Eye (tissue), 1 donor: ENCODE measurements at places on chromosomes 7 and 10.

- DNase-seq, result no peak
Measured at GRCh38 chr7:102028206-102028826, 210.9 kb downstream of the CUX1 start.

DNA sequence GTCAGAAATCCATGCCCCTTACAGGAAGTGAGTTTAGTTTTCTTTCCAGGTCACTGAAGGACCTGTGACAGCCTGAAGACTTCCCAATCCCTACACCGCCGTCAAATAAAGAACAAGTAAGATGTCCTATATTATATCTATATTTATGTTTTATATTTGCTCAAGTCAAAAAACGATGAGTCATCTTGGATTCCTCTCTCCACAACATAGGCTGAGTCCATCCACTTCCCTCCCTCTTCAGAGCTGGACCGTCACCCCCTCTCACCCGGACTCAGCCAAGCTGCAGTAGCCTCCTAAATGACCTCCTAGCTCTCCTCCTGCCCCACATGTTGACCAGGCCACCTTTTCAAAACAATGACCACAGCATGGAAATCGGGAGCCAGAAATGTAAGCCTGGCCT, 53.5 kb downstream of the GLI3 start:
- DNase-seq, result no peak

DNA sequence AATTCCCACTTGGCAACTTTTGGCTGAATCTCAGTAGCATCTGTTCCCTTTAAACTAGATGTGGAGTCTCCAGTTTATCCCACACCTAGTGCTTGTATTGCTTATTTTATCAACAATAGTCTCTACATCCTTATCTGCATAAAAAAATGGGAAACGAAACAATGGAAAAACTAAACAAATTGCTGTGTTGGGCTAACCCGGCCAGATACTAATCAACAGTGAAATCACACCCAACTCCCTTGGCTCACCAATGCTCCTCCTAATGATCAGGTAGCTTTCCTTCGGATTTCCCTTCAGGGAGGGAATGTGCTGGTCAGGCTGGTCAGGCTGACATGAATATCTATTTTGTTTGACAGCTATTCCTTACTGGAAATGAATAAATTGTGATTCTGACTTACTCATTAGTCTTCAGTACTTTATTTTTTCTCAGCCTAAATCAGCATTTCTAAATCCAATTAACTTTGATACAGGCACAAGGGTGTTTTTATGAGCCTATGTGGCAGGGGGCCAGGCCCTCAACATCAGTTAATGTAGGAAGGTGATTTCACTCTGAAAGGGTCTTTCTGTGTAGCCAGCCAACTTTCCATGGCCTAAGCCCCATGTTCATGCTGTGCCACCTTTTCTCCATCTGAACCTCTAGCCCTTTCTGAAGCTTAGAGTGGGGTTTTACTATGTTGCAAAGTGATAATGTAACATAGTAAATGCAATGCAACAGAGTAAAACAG, 170.5 kb upstream of the NPSR1 start:
- peak; percentile 6 for DNase-seq

- no peak for DNase-seq
Measured at GRCh38 chr10:11586170-11586569, 25.3 kb downstream of the USP6NL start.

GRCh38 chr10:52440612-52441285, 126.7 kb downstream of the DKK1 start:
- no peak for DNase-seq

DNA sequence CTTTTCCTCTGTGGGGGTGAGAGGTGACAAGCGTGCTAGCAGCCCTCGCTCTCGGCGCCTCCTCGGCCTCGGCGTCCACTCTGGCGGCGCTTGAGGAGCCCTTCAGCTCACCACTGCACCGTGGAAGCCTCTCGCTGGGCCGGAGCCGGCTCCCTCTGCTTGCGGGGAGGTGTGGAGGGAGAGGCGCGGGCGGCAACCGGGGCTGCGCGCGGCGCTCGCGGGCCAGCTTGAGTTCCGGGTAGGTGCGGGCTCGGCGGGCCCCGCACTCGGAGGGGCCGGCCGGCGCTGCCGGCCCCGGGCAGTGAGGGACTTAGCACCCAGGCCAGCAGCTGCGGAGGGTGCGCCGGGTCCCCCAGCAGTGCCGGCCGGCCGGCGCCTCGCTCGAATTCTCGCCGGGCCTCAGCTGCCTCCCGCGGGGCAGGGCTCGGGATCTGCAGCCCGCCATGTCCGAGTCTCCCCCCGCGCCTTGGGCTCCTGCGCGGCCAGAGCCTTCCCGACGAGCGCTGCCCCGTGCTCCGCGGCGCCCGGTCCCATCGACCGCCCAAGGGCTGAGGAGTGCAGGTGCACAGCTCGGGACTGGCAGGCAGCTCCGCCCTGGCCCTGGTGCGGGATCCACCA, 352.8 kb upstream of the PODXL start:
- peak; percentile 42 for DNase-seq

GRCh38 chr10:6520138-6520537, 59.9 kb downstream of the PRKCQ start:
- no peak for DNase-seq

- DNase-seq, result no peak
Measured at GRCh38 chr10:14674376-14675050, 100.2 kb downstream of the FAM107B start.

GRCh38 chr10:77692782-77693181, 55.2 kb upstream of the KCNMA1 start:
- DNase-seq, result no peak

DNA sequence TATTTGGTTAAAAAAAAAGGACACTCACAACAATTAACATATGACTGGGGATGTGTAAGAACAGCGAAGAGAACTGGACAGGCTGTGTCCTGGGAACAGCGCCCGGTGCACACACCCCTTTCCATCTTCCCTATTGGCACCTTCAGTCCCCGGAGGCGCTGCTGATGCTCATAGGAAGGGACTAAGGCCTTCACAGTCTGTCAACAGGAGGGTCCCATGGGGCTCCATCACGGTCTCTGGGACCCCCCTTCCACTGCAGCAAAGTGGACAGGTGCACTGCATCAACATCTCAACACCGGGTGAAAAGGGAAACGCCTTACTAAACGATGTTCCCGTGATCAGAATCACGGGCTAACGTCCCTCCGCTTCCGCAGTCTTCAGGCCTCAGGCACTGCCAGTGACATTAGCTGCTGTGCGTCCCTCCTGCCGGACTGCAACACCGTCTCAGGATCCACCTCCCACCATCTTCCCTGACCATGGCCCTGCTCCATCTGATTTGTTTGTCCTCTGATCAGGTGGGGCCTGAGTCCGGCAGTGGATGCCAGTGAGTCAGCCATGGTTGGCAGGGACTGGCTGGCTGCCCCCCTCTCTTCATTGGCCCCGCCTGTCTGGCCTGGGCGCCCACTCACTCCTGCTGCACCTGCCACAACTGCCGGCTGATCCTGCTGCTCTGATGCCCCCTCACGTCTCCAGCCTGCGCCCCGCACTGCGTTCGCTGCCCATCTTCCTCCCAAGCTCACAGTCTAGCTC, 614.7 kb downstream of the DNAJB6 start:
- DNase-seq, result no peak

DNA sequence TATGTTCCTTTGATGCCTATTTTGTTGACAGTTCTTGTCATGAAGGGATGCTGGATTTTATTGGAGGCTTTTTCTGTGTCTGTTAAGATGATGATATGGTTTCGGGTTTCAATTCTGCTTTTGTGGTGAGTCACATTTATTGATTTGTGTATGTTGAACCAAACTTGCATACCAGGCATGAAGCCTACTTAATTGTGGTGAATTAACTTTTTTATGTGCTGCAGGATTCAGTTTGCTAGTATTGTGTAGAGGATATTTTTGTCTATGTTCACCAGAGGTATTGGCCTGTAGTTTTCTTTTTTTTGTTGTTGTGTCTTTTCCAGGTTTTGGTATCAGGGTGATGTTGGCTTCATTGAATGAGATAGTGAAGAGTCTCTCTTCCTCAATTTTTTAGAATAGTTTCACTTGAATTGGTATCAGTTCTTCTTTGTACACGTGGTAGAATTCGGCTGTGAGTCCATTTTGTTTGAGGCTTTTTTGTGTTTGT, 345.9 kb downstream of the KIF20B start:
- no peak for DNase-seq

- DNase-seq, result peak; percentile 20
Measured at GRCh38 chr7:118872568-118872967, 648.1 kb downstream of the ANKRD7 start.

DNA sequence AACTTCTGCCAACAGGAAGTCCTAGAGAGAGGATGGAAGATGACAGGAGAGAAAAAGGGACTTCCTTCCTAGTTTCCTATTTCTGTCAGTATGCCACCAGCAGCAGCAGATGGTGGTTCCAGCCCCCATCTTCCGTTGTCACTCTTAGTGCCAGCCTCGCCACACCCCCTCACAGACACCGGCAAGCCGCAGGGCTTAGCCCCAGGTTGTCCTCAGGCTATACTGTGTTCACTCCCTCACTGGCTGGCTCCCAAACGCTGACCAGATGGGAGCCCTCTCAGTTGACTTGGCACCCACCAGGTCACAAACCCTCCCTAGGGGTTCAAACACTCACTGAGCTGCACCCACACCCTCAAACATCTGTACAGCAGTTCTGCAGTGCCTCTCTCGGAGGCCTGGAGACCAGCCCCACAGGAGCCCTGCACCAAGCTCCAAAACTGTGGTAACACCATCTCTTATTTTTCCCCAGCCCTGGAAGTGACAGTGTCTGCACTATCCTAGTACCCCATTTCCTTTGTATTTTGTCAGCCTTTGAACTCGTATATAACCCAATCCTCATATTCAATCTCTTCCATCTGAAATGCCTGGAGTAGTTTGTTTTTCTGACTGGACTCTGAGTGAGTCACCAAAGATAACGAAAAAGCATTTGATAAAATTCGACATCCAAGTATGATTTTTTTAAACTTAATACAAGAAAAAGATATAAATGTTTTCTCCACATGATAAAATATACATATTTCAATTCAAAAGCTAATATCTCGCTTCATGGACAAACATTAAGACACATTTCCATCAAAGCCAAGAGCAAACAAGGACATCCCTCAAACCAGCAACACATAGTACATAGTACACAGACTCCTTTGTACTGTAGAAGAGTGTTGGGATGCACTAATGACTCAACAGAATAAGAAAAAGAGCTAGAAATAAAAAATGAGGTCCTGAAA, 34.5 kb downstream of the SMURF1 start:
- DNase-seq, result no peak

GRCh38 chr10:74049955-74050354, 52.0 kb downstream of the VCL start:
- no peak for DNase-seq

GRCh38 chr7:159125104-159125954, 19.3 kb downstream of the VIPR2 start:
- DNase-seq, result no peak

- no peak for DNase-seq
Measured at GRCh38 chr10:121063744-121064143, 212.6 kb downstream of the WDR11 start.
